H4 (cell line): ENCODE measurements at places on chromosomes 5 and 9. TPM values are rescaled to one million over a fixed set of nuclear protein-coding genes. Genes with fewer than 3 reads are reported as not detected.

- peak; percentile 84 for DNase-seq
These were observed 17.3 kb upstream of the ANKRD18B start for GRCh38 chr9:33506626-33507370.

PHF24 gene
- not detected in 2 replicates for total RNA-seq

CAMLG gene
- 24.1 and 34.0 TPM in 2 replicates for total RNA-seq

GRCh38 chr9:106872641-106873040 is 9.7 kb downstream of the ZNF462 start:
- no peak for DNase-seq

DNA sequence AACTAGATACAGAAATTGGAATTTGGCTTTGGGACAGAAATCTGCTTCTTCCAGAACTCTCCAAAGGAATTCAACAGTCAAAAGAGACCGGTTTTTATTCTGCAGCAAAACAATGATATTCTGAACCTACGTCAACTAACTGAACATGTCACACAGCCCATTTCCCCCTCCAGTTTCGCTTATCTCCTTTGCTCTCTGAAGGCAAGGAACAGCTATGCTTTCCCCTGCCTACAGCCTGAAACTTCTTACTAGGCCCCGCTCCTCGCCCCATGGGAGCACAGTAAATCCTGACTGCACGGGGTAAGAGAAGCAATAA is 488 bp downstream of the SKIC3 start:
- DNase-seq, result no peak

- DNase-seq, result no peak
These were observed 59.0 kb downstream of the PTTG1 start for GRCh38 chr5:160480652-160481051.

DNA sequence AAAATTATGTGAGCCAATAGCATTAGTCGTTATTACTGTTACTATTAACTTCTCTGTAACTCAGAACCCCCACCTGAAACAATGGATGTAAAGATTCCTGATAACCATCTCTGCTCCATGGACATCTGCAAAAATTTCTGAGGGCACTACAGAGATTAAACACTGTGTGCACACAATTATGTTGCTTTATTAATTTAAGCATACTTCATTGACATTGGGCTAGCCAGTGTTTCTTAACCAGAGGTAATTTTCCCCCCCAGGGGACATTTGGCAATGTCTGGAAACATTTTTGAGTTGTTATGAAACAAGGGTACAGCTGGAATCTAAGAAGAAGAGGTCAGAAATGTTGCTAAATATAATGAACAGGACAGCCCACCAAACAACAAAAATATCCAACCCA is 19.3 kb downstream of the SLIT3 start:
- no peak for DNase-seq

- no peak for DNase-seq
These were observed 2.3 kb downstream of the CDKN2B-AS1 start for GRCh38 chr9:21996858-21997257.

GRCh38 chr9:7129391-7129790 is 371.6 kb downstream of the KDM4C start:
- no peak for DNase-seq

DNA sequence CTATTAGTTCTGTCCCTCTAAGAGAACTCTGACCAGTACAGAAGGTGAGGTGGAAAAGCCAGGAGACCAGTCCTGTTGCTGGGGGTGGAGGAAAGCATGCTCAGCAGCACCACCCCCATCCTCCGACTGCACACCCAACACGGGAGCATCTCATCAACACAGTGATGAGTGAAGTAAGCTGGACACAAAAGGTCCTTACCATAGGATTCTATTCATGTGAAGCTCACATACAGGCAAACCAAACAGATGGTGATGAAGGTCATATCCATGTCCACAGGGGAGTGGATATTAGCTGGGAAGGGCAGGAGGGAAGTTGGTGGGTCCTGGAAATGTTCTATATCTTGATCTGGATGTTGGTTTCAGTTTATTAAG is 14.8 kb upstream of the MARCHF6 start:
- DNase-seq, result no peak

ITK gene
- total RNA-seq, result 0.02 TPM in 1 of 2 replicates, not detected in the other

GRCh38 chr9:17075758-17076485 is 58.9 kb upstream of the CNTLN start:
- no peak for DNase-seq

- DNase-seq, result no peak
These were observed 21.6 kb upstream of the C5orf46 start for GRCh38 chr5:147927901-147928300.

DNA sequence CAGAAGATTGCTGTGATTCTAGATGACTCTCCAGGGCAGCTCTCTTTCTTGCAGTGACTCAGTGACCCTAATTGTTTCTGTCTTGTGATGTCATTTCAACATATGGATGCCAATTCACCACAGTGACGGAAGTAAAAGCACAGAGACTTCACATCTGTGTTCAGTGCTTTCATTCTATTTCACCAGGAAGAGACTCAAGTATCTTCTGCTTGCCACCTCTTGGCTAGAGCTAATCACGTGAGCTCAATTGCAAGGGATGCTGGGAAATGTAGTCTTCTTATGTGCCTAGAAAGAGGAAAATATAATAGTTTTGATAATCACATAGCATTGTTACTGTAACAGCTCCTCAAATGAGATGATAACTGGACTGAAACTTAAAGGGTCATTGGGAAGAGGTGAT is 453.3 kb upstream of the KLF4 start:
- DNase-seq, result no peak

DNA sequence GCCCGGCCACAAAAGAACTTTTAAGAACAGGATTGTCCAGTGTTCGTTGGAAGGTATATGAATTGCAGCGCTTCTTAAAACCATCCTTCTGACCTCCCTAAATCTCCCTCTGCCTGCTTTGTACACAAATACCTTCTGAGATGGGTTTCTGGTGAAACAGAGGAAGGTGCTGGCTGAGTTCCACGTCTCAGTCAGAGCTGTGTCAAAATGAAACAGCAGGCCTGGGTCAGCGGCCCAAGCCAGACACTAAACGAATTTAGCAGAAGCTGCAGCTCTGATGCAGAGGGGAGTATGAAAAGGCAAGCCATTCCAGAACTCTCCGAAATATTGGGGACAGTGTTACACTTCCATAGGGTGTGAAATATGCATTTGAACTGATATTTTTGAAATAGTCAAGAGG is 37.8 kb upstream of the CRB2 start:
- DNase-seq, result no peak

DNA sequence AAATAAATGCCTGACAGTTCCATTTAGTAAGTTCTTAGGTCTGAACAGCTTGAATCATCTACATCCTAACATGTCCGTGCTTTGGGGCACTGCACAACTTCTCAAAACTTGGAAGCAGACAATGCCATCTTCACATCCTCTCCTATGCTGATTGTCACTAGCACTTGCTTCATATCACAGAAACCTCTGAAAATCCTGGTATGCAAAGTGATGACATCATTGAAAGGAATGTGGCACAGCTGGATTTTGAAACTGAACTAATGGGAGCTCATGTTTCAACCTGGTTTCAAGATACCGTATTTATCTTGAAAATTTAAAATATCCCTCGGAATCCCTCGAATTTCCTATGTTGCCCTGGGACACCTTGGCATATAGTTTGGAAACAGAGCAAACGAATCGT is 490.2 kb upstream of the DAP start:
- peak; percentile 68 for DNase-seq

- peak; percentile 18 for DNase-seq
These were observed 11.1 kb upstream of the NRG2 start for GRCh38 chr5:140054086-140054689.

DNA sequence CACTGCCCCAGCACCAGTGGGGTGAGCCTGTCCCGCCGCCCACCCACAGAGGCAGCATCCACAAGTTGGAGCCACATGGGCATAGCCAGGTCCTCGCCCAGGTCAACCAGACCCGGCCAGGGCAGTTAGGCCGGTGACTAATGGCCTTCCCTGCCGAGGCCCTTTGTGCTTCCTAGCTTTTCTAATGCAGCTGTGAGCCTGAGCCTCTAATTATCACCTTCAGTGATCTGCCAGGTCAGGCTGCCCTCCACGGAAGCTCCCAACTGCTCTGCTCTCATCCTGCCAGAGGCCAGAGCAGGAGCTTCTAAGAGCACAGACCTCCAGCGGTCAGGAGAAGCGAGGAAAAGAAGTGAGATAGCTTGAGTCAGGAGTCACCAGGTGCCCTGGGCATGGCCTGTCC is 87.1 kb upstream of the PPP1R26 start:
- no peak for DNase-seq

C1QTNF3 gene
- 0.17 and 0.76 TPM in 2 replicates for total RNA-seq

IZUMO3 gene
- not detected in 2 replicates for total RNA-seq

FAXDC2 gene
- total RNA-seq, result 0.81 and 3.2 TPM in 2 replicates

SHROOM1 gene
- total RNA-seq, result 0.91 and 9.0 TPM in 2 replicates

CHD1 gene
- 27.7 and 52.1 TPM in 2 replicates for total RNA-seq

DNA sequence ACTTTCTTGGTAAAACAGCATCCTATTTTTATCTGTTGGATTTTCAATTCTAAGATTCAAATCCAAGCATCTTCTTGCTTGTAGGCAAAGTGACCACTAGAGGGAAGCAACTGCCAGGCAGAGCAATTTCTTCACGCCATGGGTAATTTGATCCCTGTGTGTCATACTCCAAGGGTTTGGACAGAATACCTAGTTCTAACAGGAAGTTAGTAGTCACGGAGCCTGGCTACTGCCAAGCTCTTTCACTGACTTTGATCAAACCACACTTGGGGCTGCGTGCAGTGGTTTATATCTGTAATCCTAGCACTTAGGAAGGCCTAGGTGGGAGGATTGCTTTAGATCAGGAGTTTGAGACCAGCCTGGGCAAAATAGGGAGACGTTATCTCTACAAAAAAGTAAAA is 473.6 kb upstream of the TNC start:
- DNase-seq, result peak; percentile 99
